Fibroblast of the conjunctiva (primary cell): ENCODE measurements at places on chromosomes 13 and 19.

DNA sequence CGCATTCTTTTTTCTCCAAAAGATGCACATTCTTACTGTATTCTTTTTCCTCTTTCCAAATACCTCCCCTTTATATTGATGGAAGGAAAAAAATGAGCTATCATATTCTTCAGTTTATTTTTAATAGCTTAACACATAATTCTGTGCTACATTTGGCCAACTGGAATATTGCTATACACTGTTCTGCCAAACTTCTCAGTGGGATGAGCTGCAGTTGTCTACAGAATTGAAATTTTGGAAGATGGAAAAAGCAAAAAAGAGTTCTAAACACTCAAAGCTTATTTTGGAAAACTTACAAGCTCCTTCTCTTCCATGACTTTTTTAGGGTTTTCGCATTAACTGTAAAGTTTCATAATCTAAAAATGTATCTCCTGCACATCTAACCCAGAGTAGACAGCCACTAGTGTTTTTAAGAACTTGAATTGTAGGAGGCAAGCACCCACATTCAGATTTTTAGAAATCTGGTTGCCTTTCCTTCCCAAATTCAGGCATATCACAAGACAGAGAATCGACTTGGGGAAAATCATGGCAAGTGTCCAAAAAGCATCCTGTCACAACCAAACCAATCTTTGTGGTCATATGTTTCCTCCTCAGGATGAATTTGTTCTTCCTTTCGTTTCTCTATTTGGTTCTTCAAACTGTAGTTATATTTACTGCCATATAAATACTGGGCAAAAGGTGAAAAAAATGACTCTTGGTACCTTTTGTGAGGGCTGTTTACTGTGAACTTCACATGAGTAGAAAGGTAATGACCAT is 111.4 kb upstream of the FRY start:
- DNase-seq, result no peak

DNA sequence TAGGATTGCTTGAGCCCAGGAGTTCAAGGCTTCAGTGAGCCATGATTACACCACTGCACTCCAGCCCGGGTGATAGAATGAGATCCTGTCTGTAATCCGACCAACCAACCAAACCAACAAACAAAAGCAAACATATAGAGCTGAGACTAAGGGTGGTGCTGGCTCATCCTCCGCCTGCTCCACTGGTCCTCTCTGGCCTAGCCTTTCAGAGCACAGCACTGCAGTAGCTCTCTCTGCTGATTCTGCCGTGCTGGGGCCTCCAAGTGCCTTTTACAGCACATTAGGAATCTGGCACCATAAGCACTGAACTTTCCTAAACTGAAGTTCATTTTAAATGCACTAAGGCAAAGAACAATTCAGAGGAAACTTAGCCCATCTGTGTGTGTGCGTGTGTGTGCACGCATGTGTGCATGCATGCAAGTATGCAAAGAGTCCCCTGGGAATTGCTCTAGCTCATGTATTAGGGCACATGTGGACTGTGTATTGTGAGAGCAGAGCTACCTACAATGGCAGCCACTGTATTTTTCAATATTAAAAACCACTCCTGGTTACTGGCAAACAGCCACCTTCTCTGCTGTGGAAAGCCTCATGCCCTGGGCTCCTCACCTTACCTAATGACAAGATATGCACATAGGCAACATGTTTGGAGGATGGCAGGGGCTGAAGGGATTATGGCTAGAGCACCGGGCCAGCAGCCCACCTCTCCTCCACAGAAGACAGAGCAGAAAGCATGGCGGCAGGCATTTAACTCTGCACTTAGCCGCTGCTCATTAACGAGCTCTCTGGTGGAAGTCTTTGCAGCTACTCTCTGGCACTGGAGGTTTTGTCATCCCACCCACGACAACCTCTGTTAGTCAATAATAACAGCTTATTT is 223.1 kb upstream of the TSHZ3 start:
- DNase-seq, result no peak

DNA sequence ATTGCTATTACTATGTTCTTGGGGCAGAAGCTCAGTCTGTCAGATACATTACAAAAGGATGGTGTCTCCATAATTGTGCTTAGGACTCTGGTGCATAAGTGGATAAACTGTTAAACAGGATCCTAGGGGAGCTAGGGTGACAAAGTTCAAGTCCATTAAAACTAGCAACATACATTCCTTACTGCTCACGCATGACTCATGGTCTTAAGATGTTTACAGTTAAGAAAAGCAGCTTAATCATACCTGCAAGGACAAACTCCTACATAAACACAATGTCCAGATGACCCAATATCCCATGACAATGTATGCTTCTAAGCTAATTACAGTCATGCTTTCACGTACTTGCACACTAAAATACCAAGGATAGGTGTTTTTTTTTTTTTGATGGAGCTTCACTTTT is 3.5 kb upstream of the ZNF701 start:
- no peak for DNase-seq

DNA sequence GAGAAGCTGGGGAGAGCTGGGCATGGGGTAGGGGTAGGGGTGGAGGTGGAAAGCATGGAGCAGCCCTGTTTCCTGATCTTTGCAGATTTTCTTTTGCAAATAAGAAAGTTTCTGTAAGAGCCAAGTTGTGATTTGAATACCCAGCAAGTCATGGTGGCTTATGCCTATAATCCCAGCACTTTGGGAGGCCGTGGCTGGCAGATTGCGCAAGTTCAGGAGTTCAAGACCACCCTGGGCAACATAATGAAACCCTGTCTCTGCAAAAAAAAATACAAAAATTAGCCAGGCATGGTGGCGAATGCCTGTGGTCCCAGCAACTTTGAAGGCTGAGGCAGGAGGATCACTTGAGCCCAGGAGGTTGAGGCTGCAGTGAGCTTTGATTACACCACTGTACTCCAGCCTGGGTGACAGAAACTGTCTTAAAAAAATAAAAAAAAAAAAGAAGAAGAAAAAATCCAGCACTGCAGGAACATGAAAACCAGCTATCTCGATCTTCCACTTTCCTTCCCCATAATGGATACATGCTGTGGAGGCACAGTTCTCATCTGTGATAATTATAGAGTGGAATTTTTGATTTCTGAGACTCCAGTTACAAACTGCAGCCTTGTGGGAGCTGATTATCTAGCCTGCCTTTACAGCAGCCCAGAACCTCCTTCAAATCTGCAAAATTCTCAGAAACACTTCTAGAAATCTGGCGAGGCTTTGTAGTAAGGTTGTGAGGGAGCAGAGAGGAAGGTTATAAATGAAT is 12.1 kb upstream of the TEX26 start:
- no peak for DNase-seq

DNA sequence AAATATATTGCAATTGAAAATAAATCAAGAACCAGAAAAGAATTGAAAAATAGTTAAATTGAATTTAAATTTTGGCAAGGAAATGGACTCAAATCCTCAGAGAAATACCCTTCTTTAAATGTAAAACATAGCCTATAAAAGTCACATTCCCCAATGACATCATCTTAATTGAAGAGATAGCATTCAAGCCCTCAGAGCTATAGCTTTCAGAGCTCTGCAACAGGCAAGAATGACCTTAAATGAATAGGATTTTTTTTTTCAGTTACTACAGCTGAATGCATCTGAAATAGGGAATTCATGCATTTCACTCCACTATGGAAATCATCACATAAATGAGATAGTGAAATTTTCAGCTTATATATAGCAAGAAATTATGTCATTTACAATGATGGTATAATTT is 1049.0 kb downstream of the OLFM4 start:
- DNase-seq, result no peak

- DNase-seq, result no peak
These were observed at the start of gene TMEM255B for GRCh38 chr13:113758651-113759524. TSS of gene TMEM255B (plus strand) at chr13:113759226. CDS start at chr13:113759270, 44 bp downstream.

- no peak for DNase-seq
These were observed 64.6 kb upstream of the SOX21 start for GRCh38 chr13:94776956-94777355.
